ENCODE measurements at places on chromosomes 4 and X.
A peak's percentile ranks its signal among the peaks of the same experiment; 100 is the strongest.

DNA sequence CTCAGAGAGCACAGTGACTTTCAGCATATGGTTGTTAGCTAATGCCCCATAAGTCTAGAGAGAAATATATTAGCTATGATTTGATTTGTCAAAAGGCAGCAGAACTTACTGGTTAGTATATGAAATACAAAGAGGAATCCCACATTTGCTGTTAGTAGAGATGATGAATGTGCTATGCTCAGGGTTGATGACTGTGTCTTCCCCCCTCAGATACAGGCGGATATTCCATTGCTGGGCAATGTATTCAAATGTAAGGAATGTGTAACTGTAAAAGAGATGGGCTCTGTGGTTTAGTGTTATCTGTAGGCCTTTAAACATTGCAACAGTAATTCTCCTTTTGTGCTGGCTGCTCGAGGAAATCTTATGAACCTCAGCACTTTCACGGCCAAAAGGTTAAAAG is 528.9 kb upstream of the ARX start:
- DNase-seq, result no peak

DNA sequence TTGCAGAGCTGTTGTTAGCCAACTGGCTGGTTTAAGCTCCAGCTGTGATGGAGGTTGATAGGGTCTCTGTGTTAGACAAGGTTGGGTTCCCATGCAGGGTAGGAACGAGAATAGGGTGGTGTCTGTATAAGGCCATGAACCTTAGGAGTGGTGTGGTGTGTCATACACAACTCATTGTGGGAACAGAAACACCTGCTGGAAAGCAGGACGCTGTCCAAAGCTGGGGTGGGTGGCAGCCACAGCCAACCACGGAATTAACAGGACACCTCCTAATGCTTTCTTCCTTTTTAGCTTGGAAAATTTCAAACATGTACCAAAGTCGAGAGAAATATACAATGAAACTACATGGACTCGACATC is 94.4 kb downstream of the ARHGAP10 start:
- no peak for DNase-seq

- DNase-seq, result no peak
Measured at GRCh38 chrX:130211415-130212186, 39.8 kb downstream of the RAB33A start.

GRCh38 chr4:158819942-158820786 is 51.3 kb downstream of the FNIP2 start:
- no peak for DNase-seq

DNA sequence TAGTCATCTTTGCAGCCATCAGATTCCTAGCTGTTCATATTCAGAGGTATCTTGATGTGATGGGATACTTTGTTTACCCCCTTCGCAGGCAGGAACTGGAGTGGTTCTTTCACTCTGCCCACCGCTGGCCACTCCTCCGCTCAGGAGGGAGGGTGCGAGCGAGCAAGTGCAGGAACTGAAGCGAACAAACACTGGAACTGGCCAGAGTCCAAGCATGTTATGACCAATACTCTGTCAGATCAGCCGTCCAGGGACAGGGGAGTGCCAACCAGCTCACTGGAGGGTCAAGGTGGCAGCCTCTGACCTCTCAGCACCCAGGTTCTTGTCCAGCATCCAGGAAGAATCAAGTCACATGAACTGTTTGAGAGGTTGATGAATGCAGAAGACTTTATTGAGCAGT is 18.0 kb upstream of the MANBA start:
- DNase-seq, result no peak

DNA sequence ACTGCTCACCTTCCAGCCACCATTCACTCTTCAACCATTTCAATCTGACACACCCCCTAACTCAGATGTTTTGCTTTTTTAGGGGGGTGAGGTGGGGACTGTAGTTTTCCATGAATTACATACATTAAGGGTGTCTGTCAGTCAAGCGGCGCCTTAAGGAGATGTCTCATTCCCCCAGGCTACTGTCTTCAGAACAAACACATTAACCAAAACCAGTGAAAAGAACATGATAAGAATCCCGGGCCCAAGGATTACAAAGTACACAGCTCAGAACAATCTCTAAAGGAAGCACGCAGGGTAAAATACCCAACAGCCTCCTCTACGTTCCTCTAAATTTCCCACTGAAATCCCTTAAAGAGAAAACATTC is 62.5 kb upstream of the IRF2 start:
- no peak for DNase-seq

DNA sequence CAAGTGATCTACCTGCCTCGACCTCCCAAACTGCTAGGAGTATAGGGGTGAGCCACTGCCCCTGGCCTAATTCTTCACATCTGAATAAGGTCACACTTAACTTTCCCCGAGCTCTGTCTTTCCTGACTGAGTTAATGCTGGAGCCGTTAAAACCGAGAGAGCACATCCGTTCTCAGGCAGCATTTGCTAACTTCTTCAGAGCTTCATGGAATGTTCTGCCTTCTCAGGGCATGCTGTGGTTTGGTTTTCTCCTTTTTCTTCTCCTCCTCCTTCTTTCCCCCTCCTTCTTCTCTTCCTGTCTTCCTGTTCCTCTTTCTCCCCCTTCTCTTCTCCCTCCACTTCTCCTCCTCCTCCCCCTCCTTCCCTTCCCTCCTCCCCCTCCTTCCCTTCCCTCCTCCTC is 119.9 kb downstream of the ASMT start:
- DNase-seq, result peak; percentile 20

DNA sequence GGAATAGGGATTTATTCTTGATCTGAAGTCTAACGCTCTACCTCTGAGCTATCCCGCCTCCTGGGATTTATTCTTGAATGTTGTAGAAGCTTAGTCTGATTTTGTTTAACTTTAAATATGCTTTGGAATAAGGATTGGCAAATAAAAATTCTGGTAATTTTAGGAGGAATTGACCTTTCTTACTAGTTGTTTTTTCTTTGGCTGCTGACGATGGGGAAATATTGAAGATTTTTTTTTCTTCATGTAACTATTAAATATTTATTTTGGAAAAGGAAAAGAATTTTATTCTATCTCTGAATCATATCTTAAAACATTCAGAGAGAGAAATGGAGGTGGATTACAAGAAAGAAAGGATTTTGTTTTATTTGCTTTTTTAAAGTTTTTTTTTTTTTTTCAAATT is 122.9 kb downstream of the PDLIM5 start:
- DNase-seq, result no peak

GRCh38 chr4:54104907-54105306 is 4.9 kb downstream of the GSX2 start:
- no peak for DNase-seq

GRCh38 chrX:134548257-134549201 is 88.6 kb downstream of the HPRT1 start:
- peak; percentile 25 for DNase-seq

- DNase-seq, result no peak
Measured at GRCh38 chr4:38526412-38526811, 137.6 kb upstream of the KLF3 start.

DNA sequence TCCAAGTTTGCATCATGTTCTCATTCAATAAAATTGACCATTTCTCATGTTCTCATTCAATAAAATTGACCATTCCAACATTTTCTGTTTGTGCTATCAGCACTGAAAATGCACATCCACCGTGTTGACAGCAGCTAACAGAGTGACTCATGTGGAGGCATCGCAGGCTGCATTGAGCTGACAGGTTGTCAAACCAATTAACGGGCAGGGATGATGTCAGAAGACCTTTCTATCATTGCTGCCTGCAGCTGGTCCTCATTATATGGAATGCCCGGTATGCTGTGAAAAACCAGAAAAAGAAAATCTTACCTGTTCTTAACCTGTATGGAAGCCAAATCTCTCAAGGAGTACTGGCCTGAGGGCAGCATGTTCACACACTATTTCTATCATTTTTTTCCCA is 202.0 kb downstream of the SMIM20 start:
- DNase-seq, result no peak

DNA sequence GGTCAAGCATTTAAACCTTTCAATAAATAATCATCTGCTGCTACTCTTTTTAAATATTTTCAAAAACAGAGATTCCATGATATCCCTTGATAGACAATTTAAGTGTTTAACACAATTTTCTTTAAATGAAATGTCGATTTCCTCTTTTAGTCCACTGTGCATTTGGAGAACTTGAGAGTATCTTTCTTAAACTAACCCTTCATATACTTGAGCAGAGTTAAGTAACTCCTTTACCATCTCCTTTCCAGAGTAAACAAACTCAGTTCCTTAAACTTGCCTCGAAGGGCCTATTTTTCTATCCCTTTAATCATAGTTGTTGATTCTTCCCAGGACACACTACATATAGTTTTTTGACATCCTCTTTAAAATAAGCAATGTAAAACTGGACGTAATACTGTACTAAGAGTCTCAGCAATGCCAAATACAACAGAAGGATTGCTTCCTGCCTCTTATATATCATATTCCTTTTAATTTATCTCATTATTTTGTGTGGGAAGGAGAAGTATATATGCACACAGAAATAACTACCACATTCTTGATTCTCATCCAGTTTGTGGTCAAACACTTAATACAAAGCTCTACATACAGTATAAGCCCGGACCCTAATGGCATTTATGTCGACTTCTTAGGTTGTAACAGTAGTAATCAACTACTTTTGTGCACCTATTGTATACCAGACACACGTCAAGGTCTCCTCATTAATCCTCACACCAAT is 22.8 kb downstream of the RAB28 start:
- no peak for DNase-seq

GRCh38 chr4:153131596-153131995 is 72.6 kb upstream of the TRIM2 start:
- no peak for DNase-seq

DNA sequence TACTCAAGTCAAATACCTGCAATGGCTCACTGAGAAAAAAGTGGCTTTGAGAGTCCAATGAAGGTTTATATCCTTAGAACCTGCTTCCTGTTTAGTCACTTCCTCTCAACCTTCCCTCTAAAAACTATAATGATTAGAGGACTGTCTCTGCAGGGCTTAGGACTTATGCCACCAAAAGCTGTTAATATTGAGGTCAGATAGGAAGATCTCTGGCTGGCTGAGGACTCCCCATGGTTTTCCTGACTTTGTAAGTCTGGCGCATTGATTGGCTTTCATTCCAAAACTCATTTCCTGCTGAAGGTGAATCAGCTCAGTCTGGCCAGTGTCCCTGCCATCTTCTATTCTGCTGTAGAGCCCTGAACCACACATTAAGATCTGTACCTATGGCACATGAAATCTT is 140.9 kb upstream of the ANK2 start:
- DNase-seq, result no peak

DNA sequence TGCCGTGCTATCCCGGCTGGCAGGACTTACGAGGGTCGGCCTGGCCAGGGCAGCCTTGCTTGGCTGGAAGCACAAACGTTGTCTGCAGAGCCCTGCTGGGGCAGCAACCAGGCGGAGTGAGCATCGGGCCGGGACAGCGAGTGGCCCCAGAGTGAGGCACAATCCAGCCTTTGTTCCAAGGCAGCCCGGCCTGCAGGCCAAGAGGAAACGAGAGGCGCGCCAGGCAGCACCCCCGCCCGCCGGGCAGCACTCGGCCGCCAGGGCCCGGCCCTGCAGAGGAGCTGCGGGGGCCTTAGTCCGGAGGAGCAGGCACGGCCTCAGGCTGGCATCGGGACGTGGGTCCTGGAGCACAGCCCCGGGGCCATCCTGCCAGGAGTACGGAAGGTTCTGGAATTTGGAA is 24.1 kb downstream of the FGFRL1 start:
- DNase-seq, result no peak

DNA sequence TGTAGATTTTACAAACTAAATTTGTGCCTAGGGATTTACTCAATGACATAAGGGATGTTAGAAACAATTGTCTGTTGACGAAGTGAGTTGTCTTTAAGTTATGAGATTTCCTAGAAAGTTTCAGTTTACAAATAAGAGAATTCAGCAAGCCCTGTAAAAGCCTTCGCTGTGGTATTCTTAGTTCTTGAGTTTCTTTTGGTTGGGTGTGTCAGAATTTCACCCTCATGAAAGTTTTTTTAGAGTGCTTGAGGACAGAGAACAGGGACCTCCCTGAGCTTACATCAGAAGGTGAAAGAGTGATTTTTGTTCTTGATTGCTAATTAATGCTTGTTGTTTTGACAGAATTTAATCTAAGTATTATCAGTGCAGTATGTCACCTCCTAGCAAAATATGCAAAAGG is 2628.2 kb downstream of the ARAP2 start:
- no peak for DNase-seq

DNA sequence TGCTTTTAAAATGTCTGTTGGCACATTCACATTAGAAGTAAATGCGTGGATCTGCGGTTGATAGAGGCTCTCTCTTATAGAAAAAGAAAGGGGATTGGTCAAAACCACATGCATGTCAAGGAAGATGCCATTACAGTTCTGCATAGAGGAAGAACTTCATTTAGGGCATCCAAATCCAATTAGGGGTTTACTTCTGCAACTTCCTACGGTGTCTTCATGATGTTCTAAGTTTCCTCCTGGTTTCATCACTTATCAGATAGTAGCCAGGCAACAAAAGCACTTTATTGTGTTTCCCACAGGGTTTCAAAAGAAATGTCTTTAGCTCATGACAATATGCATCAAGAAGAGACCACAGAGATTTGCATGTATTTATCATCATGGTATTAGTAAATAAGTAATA is 136.0 kb upstream of the HPGD start:
- DNase-seq, result no peak

GRCh38 chr4:147355032-147355656 is 125.8 kb upstream of the EDNRA start:
- DNase-seq, result no peak

- DNase-seq, result peak; percentile 42
Measured at GRCh38 chr4:38601244-38601915, 62.6 kb upstream of the KLF3 start.

- DNase-seq, result no peak
Measured at GRCh38 chrX:129227366-129227765, 295.9 kb downstream of the SMARCA1 start.

- DNase-seq, result no peak
Measured at GRCh38 chr4:12902735-12903134, 581.4 kb downstream of the RAB28 start.

GRCh38 chr4:86403575-86403974 is 43.7 kb upstream of the MAPK10 start:
- DNase-seq, result no peak

DNA sequence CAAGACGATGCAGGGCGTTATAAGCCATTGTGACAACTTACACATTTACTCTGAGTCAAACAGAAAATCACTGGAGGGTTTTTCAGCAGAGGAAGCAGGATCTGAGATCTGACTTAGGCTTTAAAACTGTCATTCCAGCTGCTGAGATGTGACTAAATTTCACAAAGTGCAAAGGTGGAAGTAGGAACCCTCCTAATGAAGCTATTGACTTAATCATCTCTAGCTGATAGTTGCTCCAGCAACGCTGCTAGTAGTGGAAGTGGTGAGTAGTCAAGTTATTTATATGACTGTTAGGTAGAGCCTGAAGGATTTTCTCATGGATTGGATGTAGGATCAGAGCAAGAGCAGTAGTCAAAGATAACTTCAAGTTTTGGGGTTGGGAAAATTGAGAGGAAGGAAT is 218.6 kb downstream of the GRID2 start:
- DNase-seq, result no peak

- DNase-seq, result no peak
Measured at GRCh38 chr4:4575284-4576211, 33.7 kb upstream of the STX18 start.

GRCh38 chr4:22473268-22473667 is 42.6 kb downstream of the ADGRA3 start:
- DNase-seq, result no peak

- DNase-seq, result no peak
Measured at GRCh38 chrX:107301253-107301652, 94.8 kb downstream of the DNAAF6 start.

Data from RPMI8226 (cell line).